ENCODE measurements at places on chromosomes 13 and 19.
A peak's percentile ranks its signal among the peaks of the same experiment; 100 is the strongest.

- DNase-seq: no peak
Observed at GRCh38 chr13:98324105-98324504, 147.0 kb upstream of the RNF113B start.

- DNase-seq: no peak
Observed at GRCh38 chr19:45099467-45100191, 6.7 kb downstream of the PPP1R37 start.

- no peak for DNase-seq
Observed at GRCh38 chr19:19270749-19271571, 2.1 kb downstream of the TM6SF2 start.

GRCh38 chr13:19587635-19588300 lies 26.4 kb upstream of the TPTE2 start:
- DNase-seq: no peak

DNA sequence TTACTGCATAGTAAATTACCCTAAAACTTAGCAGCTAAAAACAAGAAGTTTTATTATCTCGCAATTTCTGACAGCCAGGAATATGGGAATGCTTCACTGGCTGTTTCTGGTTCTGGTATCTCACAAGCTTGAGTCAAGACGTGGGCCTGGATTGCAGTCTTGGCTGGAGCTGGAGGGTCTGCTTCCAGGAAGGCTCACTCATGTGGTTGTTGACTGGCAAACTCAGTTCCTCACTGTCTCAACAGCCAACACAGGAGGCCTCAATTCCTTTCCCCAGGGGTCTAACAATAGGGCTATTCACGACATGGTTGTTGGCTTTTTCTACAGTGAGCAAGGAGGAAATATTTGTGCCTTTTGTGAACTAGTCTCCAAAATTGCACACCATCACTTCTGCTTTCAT lies 146.3 kb downstream of the GPC5 start:
- no peak for DNase-seq

DNA sequence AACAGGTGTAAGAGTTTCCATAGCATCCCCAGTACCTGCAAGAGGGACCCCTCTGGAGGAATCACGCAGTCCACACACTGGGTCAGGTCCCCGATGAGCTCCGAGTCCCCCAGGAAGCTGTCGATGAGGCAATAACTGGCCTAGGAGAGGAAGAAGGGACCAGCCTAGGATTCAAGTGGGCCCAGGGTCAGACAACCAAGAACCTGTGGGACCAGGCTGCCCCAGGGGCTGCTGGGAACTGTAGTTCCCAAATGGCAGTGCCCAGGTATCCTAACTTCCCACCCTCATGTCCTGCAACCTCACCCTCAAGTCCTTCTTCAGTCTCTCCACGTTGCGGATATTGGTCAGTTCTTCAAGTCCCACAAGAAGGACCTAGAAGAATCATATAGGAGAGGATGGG lies 1.8 kb downstream of the FUZ start:
- no peak for DNase-seq

DNA sequence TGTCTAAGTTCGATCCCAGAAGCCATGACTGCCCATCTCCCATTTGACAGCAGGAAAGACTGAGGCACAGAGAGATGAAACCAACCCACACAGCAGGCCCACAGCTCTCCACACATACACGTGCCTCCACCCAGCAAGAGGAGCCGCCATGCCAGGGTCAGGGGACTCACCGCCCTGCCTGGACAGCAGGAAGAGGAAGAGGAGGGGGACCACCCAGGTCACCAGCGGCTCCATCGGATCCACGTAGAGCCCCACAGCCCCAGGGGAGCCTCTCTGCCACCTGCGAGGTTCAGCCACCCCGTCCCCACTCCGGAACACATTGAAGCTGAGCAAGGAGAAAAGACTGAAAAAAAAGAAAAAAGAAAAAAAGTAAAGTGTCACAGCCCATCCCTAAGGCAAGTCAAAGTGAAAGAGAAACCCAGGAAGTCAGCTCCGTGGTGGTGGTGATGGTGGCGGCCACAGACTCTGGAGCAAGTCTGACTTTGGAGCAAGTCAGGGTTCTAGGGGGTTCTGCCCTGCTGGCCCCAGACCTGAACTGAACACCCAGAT lies at the start of gene IL12RB1:
Gene IL12RB1, minus strand, starts transcription at position 345 of the 549 bp plus-strand sequence. Its CDS starts 111 bp downstream, at position 234.
- no peak for DNase-seq

GRCh38 chr13:112106478-112107141 lies 39.7 kb downstream of the SOX1 start:
- DNase-seq: no peak

DNA sequence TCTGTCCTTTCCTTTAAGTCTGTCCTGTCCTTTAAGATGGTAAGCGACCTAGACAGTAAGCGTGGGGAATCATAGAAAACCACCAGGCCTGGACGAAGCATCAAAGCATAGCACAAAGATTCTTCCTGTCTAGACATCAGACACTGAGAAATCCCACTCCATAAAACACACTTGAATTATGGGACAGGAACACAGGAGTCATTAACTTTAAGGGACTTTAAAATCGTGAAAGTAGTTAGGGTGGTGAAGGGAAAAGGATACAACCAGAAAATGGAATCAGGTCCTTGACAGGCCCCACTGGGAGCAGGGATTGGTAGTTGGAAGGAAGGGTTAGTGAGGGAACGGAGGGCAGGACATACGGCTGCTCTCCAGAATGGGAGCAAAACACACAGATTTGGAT lies 31.6 kb upstream of the C1QTNF9 start:
- DNase-seq: no peak

DNA sequence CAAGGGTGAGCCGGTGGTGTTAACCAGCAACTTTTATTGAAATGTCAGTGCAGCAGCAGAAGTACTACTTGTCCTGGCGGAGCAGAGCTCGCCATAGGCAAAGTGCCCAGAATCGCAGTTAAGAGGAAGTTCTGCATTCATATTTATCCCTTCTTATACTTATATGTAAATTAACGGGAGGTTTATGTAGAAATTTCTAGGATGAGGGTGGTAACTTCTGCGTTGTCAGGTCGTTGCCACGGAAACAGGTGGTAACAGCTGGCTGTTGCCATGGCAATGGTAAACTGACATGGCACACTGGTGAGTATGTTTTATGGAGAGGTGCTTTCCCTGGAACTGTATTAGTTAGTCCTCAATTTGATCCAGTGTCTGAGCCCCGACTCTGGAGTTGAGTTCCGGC lies 2494.9 kb upstream of the PCDH20 start:
- no peak for DNase-seq

- no peak for DNase-seq
Observed at GRCh38 chr13:70905035-70905434, 796.8 kb upstream of the KLHL1 start.

GRCh38 chr19:53810891-53811290 lies 13.2 kb downstream of the NLRP12 start:
- DNase-seq: no peak

- no peak for DNase-seq
Observed at GRCh38 chr13:73521290-73521624, 462.5 kb downstream of the KLF5 start.

DNA sequence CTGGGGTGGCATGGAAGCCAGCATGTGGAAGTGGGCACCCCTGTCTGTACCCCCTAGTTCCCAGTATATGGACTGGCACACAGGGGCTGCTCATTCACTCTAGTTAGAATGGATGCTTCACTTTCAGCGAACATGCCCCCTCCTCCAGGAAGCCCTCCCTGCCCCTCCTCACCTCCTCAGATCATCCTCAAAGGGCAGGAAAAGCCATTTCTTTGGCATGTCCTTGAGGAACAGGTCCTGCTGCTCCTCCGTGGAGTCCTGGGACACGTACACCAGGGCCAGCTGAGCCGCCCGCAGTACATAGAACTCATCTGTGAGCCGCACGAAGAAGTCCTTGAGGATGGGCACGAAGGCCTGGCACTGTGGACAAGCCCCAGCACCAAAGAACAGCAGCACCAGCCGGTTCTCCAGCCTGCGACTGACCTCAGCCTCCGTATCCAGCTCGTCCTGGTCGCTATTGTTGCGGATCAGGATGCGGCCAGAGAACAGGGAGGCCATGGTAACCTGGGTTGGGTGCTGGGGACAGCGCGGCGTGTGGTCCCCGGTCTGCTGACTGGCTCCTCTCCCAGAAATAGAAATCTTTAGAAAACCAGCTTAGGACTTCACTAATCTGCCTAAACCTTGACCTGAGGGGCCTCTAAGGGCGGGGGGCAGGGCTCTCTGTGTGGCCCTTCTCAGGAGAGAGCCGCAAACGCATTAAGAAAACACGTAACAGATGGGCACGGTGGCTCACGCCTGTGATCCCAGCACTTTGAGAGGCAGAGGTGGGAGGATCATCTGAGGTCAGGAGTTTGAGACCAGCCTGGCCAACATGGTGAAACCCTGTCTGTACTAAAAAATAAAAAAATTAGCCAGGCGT lies at the start of gene NXNL1:
Gene NXNL1, minus strand, starts transcription at position 555 of the 859 bp plus-strand sequence. Its CDS starts 57 bp downstream, at position 498.
- no peak for DNase-seq

DNA sequence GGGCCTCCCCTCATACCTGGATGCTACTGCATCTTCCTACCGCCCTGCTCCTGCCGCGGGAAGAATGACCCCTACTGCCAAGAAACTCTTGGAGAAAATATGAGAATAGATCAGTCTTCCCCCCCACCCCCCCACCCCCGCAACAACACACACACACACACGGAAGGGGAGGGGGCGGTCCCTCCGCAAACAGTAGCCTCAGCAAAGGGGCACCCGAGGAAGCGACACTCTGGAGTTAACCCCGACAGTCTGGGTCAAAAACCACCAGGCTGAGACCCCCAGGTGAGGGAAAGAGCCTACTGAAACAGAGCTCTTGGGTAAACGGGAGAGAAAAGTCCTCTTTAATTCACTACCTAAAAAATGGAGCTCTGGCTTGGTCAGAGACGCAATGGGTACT lies 1.2 kb downstream of the MED26 start:
- DNase-seq: no peak

GRCh38 chr19:48703316-48703715 lies 7.5 kb downstream of the FUT2 start:
- DNase-seq: no peak

- DNase-seq: no peak
Observed at GRCh38 chr19:39676004-39676403, 20.3 kb downstream of the LGALS16 start.

DNA sequence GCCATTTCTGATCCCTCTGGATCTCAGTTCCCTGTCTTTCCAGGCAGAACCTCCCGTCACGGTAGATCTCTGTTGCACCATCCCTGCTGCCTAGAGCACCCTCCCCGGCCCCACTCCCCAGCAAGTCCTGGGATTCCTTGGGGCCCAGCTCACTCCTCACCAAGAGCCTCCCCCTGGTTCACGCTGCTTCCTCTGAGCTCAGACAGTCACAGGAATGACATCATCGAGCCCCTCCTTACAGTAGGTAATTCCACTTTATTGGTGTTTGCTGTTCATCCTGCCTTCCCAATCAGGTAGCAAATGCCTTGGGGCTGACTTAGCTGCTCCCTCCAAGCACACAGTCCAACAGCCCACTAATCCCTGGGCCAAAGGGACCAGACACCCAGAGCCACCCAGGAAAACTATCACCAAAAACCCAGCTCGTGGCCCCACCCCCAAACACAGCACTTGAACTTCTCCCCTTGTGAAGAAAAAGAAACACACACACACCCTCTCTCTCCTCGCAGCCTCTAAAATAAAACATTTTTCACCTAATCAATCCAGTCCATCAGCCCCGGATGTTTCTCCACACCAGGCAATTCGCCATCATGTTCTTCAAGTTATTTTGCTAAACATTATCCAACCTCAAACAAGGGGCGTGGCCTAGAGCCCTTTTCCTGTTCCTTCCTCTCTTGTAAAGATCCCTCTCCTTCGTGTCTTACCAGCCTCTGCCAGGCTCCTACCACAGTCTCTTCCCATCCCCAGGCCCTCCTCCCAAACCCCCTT lies 2.5 kb downstream of the NAPA start:
- no peak for DNase-seq

DNA sequence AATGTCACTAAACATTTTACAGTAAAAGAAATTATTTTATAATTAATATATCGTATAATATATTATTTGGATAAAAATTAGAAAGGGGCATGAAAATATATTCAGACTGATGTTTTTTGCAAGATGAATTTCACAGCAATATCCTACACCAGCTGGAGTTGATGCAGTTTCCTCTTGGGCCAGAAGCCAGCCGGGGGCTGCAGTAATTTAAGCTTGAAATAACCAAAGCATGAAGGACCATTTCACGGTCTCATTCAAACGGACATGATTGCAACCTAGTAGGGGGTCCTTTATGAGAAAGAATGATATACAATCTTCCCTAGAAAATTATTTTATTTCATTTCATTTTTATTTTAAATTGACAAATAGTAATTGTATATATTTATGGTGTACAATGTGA lies 797.2 kb upstream of the PCDH9 start:
- no peak for DNase-seq

- DNase-seq: peak; percentile 74
Observed at GRCh38 chr19:46614114-46614722, 10.7 kb downstream of the PTGIR start.

- DNase-seq: no peak
Observed at GRCh38 chr13:27158335-27158734, 13.3 kb downstream of the USP12 start.

- no peak for DNase-seq
Observed at GRCh38 chr13:40666933-40667621, 636 bp upstream of the FOXO1 start.

DNA sequence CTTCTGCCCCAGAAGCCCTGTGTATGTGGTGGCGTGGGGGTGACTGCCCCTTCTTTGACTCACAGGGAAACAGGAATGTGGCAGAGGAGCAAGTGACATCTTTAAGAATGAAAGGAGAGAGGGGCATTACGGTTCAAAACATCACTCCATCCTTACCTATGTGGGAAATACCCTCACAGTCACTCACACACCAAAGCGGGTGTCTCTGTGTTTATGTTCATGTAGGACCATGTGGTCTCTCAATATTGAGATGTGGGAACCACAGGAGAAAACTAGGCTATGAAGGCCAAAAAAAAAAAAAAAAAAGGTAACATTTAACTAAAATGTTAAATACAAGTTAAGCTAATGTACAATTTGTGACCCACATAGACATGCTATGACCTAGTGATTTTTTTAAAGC lies 153.6 kb upstream of the GPR12 start:
- no peak for DNase-seq

- DNase-seq: no peak
Observed at GRCh38 chr19:41957161-41957837, 1.8 kb downstream of the RABAC1 start.

GRCh38 chr19:595326-596262 lies 5.9 kb downstream of the HCN2 start:
- no peak for DNase-seq

GRCh38 chr19:46629546-46630025 lies 4.7 kb upstream of the PTGIR start:
- no peak for DNase-seq

DNA sequence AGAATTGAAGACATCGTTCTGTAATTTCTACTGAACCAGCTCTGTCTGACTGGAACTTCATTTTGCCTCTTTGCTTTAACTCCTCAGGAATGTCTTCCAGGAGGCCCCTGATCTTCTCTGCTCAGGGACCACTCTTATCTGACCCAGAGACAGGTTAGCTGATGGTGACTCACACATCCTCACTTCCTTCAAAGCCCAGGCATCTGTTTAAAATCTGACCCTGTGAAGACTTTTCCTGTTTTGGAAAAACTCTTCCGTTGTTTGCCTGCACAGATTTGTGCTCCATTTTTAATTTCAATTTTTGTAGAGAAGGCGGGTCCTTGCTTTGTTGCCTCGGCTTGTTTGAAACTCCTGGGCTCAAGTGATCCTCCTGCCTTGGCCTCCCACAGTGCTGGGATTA lies 1.6 kb downstream of the ARL11 start:
- no peak for DNase-seq

All from stimulated activated CD4-positive, alpha-beta T cell treated with anti-CD3 and anti-CD28 coated beads, Interleukin-15, amount 100 ng/mL, for 1 hour (primary cell).